ENCODE measurements at places on chromosomes 1 and 21.

DNA sequence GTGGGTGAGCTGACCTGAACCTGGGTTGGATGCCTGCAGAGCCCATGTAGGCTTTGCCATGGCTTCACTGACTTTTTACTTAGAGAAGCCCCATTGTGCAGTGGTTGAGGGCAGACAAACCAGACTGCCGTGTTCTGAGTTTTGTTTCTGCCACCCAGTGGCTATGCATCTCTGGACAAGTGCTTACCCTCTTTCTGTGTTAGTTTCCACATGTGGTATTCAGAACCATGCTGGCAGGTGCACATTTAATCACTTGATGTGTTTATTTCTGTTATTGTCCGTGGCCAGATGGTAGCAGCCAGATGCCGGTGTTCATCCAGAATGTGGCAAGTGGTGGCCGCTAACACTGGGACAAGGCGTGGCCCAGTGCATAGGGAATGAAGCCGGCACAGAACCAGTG lies 10.3 kb upstream of the PTPN7 start:
- peak; percentile 8 for DNase-seq

DNA sequence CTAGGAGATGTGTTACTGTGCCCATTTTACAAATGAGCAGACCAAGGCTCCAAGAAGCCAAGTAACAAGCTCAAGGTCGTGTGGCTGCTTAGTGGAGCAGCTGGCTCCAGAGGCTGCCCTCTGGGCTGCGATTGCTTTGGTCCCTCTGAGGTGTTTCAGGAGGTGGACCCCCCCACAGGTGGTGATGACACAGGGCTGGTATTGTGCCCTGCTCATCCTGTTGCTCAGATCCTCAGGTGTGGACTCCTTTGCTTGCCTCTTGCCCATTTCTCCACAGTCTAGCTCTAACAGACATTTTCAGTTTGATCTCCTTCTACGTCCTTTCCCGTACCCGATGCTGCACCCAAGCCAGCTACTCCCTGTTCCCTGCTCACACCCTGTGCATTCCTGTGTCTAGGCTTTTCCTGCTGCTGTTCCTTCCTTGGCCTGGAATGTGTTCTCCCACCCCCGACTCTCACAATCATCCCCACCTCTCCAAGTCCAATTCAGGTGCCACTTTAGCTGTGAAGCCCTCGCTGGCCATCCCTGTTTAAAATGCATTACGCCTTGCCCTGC lies 28.1 kb upstream of the GRHL3 start:
- DNase-seq: no peak

DNA sequence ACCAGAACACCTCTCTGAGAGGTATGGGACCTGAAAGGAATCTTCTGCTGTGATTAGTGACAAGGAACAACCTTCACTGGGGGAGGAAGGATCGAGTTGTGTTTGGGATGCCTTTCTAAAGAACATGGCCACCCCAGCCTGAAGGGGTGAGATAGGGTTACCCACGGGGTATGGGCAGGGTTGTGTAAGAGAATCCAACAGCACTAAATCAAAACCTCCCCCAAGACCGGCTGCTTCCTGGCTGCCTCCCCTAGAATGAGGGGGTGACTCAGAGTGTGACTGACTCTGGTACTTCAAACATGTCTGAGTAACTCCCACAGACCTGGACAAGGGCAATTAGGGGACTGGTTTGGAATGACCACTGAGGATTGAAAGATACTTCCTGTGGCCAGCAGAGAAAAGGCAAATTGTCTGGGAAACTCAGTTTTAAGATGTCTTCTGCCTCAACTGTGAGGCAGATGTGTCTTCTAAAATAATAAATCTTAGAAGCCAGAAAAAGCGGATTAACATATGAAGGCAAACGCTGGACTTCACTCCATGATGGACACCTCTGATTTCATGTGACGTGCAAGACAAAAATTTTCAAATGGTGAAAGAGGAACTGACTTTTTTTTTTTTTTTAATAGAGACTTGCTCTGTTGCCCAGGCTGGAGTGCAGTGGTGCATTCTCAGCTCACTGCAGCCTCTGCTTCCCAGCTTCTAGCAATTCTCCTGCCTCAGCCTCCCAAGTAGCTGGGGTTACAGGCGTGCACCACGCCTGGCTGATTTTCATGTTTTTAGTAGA lies 6.7 kb upstream of the PTPN14 start:
- DNase-seq: no peak

DNA sequence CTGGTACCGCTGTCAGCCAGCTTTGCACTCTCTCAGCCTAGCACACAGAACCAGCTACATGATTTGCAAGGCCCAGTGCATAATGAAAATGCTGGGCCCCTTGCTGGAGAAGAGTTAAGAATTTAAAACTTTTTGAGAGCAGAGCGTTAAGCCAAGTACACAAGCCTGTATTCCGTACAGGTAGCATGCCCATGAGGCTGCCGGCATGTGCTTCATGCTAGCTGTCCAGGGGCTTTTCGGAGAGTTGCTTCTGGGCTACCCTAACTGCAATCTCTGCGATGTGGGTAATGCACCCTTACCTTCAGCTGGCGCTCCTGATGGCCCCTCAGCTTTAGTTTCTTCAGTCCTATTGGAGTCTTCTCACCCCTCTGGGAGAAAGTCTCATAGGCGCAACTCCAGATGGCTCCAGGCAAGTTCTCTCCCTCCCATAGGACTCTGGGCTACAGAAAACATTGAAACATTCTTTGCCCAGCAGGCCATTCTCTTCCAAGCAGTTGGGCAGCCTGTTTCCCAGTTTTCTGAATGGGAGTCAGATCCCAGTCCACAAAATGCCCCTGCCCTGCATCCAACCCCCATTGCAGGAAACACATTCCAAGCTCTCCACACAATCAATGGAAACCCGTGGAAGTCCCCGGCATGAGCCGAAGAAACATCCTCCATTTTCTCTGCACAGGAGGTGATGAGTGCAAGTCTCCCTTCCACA lies 5.7 kb upstream of the AKT3 start:
- no peak for DNase-seq

- DNase-seq: no peak
These were observed 12.8 kb downstream of the MYOM3 start for GRCh38 chr1:24098943-24099638.

DNA sequence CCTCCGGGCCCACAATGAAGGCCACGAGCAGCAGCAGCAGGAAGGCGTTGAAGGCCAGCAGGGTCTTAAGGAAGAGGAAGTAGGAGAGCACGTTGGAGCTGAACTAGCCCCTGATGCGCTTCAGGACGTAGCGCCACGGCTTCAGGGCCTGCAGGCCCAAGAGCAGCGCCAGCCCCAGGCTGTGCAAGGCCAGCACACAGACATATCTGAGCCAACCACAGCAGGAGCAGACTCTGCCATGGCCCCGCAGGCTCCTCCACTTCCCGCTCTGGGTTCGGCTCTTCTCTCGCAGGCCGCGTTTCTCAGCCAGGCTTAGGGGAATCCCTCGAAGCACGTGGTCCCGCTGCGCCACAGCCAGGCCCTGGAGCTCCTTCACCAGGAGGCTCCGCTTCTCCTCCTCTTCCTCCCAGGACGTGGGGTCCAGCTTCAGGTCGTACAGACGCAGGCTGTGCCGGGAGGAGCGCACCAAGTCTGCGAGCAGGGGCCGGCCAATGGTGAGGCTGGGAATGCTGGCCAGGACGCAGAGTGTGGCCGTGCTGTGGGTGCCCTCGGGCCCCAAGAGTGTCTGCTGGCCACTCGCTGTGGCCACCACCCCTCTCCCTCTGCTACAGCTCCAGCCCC lies 41.7 kb downstream of the ZNF691 start:
- DNase-seq: no peak

GRCh38 chr1:199247891-199248290 lies 609.1 kb downstream of the PTPRC start:
- DNase-seq: no peak

DNA sequence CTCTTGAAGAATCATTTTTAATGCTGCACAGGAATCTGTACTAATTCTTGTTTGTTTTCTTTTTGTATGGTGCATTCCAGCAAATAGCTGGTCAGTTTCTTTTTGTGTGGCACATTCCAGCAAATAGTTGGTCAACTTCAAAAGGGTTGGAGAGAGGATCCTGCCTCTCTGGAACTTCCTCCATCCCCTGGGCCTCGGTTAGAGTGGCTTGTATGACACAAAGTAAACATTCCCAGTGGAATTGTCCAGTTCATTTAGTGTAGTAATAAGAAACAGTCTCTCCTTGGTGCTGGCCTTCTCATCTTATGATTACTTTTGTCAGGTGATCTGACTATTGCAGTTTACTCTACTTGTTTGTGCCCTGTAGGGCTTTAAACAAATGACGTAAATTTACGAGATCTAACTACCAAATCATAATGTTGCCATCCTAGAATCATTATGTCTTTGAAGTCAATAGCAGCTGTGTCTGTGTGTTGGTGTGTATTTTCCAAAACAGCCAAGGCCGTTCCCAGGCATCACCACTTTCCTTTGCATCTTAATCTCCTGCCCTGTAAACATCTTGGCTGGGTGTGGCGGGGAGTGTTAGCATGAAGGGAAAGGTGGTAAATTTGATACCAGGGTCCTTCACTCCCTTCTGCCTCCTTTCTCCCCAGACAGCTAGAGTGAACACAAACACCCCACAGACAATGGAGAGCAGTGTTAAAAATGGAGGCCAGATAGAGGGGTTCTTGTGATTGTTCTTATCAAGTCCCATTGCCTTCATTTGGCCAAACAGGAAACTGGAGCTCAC lies 77.9 kb downstream of the CDC7 start:
- DNase-seq: no peak

DNA sequence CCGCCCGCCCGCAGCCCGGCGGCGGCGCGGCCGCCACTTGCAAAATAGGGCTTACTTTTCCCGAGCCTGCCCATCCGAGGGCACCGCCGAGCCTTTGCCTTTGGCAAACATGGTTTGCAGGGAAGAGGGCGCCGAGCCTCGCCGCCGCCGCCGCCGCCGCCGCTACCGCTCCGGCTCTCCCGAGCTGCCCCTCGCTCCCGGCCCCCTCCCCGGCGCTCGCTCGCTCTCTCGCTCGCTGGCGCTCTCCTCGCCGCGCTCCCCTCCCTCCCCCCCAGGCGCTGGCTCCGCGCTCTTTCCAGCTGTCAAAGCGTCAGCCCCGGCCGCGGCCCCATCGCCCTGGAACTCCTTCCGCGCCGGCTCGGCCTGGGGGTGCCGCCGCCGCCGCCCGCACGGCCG lies 298 bp downstream of the SSBP3 start:
- DNase-seq: no peak

DNA sequence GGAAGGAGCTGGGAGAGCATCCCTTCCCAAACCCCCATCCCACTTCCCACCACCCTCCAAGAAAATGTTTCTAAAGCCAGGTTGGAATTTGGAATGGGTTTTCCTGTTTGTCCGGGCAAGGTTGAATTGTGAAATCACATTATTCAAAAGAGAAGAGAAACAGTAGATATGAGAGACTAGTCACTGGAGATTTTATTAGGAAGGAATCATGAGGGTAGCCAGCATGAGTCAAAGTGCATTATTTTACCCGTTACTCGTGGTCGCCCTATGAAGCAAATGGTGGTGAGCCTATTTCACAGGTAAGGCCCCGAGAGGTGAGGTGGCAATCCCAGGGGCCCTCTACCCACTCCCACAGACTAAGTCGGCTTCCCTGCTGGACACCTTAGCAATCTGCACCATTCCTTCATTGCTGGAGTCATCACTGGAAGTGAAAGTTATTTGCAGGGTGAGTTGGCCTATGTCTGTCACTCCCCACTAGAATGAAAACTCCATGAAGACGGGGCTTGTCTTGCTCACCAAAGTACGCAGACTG lies 52.8 kb downstream of the TOMM20 start:
- no peak for DNase-seq
